ENCODE measurements at places on chromosomes 5 and 9.

DNA sequence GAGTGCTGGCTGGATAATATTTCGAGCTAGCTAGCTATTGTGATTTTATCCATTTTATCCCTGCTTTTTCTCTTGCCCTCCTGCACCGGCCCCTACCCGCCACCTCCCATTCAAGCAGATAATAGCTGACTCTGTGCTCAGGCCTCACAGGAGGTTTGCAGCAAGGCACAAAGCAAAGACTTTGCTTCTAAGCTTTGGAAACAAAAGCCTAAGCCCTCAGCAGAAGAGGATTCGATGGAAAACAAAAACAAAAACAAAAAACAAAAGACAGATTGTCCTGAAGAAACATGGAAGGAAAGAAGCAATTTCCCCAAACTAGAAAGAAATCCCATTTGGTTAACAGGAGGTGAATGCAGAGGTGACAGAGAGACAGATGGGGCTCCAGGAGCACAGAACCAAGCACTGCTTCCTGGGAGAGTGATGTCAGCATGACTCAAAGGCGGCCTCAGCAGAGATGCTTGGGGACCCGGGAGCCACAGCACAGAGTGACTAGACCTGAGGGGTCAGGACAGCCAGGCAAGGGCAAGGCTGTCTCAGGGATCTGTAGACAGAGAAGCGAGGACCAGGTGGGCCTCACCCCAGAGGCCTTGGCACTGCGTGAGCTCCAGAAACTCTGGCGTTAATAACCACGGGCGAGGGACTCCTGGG, 28.4 kb downstream of the MTX3 start:
- DNase-seq, result peak; percentile 28

GRCh38 chr9:82457891-82458290, 469.3 kb downstream of the SPATA31D1 start:
- DNase-seq, result no peak

- no peak for DNase-seq
Measured at GRCh38 chr5:143760131-143760505, 51.8 kb upstream of the HMHB1 start.

DNA sequence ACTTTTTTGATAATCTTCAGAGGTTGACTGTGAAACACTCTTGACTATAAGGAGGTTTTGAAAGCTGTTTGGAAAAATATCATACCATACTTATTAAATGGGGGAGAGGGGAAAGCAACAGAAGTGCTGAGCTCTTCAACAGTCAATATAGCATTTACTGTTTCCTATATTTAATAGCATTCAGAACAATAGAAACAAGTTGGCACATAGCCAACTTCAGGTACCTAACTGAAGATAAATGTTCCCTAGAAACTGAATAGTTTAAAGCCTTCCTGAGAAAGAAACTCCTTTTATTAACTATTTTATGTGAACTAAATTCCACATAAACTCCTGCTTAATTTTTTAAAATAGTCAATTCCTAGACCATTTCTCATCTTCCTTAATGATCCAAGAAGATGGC, 26.3 kb downstream of the SLC31A1 start:
- no peak for DNase-seq
